ENCODE measurements at places on chromosomes 4 and X. TPM values are rescaled to one million over a fixed set of nuclear protein-coding genes. Genes with fewer than 3 reads are reported as not detected.

Gene MAGED4B
- total RNA-seq: 4.1 TPM

Gene SPARCL1
- 84.0 TPM for total RNA-seq

Gene PTCHD1
- total RNA-seq: 1.6 TPM

DNA sequence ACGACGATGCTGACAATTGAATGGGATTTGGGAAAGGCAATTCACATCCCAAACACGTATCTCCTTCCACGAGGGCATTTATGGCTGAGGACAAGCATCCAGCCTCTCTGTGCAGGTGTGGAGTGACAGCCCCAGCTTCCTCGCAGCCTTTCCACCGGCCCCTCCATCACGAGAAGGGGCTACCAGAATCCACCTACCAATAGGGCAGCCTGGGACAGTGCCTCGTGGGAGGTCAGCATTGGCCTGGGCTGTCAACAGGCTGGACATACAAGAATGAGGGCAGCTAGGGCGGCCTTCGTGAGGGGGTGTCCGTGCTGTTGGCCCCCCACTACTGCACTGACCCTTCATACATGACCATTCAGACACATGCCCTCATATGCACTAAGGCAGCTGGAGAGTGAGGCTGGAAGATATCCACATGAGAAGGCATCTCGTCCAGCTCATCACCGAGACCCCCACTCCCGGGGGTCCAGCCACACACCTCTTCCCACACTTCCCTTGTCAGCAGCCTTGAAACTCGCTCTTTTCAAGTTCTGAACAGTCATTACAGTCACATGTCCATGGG lies 81.0 kb upstream of the ADRA2C start:
- H3K36me3 ChIP-seq: no peaks in the 10 kb centered on the region
- H3K27ac ChIP-seq: no peak overlapping the region
- H3K4me3 ChIP-seq: no peak overlapping the region
- H3K4me1 ChIP-seq: no peaks in the 10 kb centered on the region
- H3K27me3 ChIP-seq: no peaks in the 10 kb centered on the region
- DNase-seq: no peak

- H3K4me1 ChIP-seq: no peaks in the 10 kb centered on the region
- no peak overlapping the region for H3K27ac ChIP-seq
- H3K4me3 ChIP-seq: no peak overlapping the region
- no peak for DNase-seq
- H3K36me3 ChIP-seq: no peaks in the 10 kb centered on the region
Measured at GRCh38 chr4:174332741-174333493, 49.2 kb downstream of the CEP44 start.

GRCh38 chrX:10923466-10923865 lies 187.7 kb upstream of the HCCS start:
- DNase-seq: no peak
- H3K27ac ChIP-seq: no peak overlapping the region
- no peaks in the 10 kb centered on the region for H3K4me1 ChIP-seq
- H3K36me3 ChIP-seq: no peaks in the 10 kb centered on the region

DNA sequence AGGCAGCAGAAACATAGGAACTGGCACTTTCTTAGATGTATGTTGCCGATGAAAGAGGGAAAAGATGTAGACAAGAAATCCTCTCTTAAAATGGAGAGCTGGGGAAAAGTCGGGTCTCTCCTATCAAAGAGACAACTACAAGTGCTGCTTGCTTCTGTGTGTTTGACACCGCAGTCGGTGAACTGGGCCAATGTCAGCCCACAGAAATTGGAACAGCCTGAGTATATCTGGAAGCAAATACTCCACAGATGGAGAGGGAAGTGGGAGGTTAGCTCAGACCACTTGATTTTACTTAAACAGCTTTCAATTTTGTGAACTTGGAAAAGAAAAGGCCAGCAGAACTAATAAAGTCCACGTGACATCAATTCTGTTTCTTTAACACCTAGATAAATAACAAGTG lies 230.9 kb upstream of the FAT1 start:
- no peaks in the 10 kb centered on the region for H3K27me3 ChIP-seq
- H3K4me3 ChIP-seq: no peak overlapping the region
- H3K27ac ChIP-seq: no peak overlapping the region
- no peaks in the 10 kb centered on the region for H3K4me1 ChIP-seq
- DNase-seq: no peak
- H3K36me3 ChIP-seq: no peaks in the 10 kb centered on the region

- H3K4me1 ChIP-seq: peaks cover 10% of the 10 kb centered on the region
- H3K27ac ChIP-seq: no peak overlapping the region
- no peak overlapping the region for H3K4me3 ChIP-seq
- peaks cover 67% of the 10 kb centered on the region for H3K27me3 ChIP-seq
- H3K36me3 ChIP-seq: peaks cover 3% of the 10 kb centered on the region
Measured at GRCh38 chr4:174216799-174217272, 66.6 kb downstream of the FBXO8 start.
